ENCODE measurements at places on chromosomes 2 and 18. TPM values are rescaled to one million over a fixed set of nuclear protein-coding genes. Genes with fewer than 3 reads are reported as not detected.

GRCh38 chr2:44965684-44966083 lies 24.2 kb downstream of the SIX3 start:
- no peak overlapping the region for H3K4me3 ChIP-seq
- no peak for DNase-seq
- H3K27me3 ChIP-seq, result peaks cover 22% of the 10 kb centered on the region
- H3K27ac ChIP-seq, result no peak overlapping the region
- H3K36me3 ChIP-seq, result no peaks in the 10 kb centered on the region

GRCh38 chr18:56756966-56757365 lies 105.8 kb downstream of the WDR7 start:
- DNase-seq, result no peak
- H3K4me1 ChIP-seq, result no peaks in the 10 kb centered on the region
- no peak overlapping the region for H3K4me3 ChIP-seq
- no peaks in the 10 kb centered on the region for H3K27me3 ChIP-seq
- no peak overlapping the region for H3K27ac ChIP-seq

DNA sequence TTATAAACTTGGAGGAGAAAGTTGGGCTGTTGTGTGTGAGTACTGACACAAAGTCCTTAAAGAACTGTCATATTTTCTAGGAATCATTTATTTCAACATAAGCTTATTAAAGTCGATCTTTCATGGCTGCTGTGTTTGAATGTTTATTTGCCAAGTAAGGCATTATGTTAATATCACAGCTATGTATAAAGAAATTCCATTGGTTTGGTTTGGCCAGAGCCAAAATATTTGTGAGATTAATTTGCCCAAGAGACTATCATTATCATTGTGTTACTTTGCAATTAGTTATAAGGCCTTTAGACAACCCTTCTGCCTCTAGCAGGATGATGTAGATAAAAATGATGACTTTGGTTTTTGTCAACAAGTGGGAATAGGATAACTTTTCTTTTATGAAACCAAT lies 240.6 kb upstream of the NT5C1B start:
- no peak overlapping the region for H3K4me3 ChIP-seq
- H3K27me3 ChIP-seq, result no peaks in the 10 kb centered on the region
- H3K27ac ChIP-seq, result no peak overlapping the region
- no peaks in the 10 kb centered on the region for H3K4me1 ChIP-seq
- H3K36me3 ChIP-seq, result no peaks in the 10 kb centered on the region

- no peak overlapping the region for H3K4me3 ChIP-seq
- no peaks in the 10 kb centered on the region for H3K4me1 ChIP-seq
- no peaks in the 10 kb centered on the region for H3K27me3 ChIP-seq
- H3K36me3 ChIP-seq, result peaks cover 41% of the 10 kb centered on the region
- no peak for DNase-seq
Measured at GRCh38 chr2:58215429-58215828, 25.7 kb downstream of the FANCL start.

DNA sequence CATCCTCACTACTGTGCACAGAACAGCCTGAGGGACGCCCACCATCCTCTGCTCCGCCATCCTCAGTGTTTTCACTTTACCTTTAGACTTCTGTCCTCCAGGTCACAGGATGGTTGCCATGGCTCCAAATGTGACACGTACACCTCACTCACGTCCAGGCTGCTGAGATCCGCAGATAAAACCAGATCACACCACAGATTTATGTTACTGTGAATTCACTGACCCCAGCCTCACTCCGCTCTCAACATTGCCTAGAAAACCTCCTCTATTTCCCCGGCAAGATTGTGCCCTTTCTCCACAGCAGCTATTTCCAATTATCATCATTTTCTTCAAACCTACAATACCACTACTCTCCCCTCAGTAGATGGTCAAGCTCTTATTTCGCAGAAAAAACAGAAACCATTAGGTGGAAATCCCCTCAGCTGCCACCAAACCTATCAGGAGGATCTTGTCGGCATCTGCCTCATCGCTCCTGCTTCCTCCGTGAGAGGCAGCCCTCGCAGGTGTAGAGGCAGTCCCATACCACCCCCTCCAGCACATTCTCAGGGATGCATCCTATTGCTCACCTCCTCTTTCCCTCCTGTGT lies 49.8 kb upstream of the SLC1A4 start:
- H3K36me3 ChIP-seq, result no peaks in the 10 kb centered on the region
- H3K4me3 ChIP-seq, result no peak overlapping the region
- H3K4me1 ChIP-seq, result peaks cover 5% of the 10 kb centered on the region
- DNase-seq, result no peak

- no peak for DNase-seq
- no peak overlapping the region for H3K4me3 ChIP-seq
- H3K4me1 ChIP-seq, result no peaks in the 10 kb centered on the region
- H3K27me3 ChIP-seq, result no peaks in the 10 kb centered on the region
- H3K27ac ChIP-seq, result no peak overlapping the region
Measured at GRCh38 chr2:151459358-151459757, 49.7 kb downstream of the RIF1 start.

GRCh38 chr2:204018717-204019116 lies 82.2 kb downstream of the ICOS start:
- H3K27ac ChIP-seq, result peak overlapping the region; percentile 70
- no peaks in the 10 kb centered on the region for H3K27me3 ChIP-seq
- no peak overlapping the region for H3K4me3 ChIP-seq
- no peak for DNase-seq

GRCh38 chr2:222038067-222038802 lies 260.6 kb downstream of the PAX3 start:
- peaks cover 9% of the 10 kb centered on the region for H3K27me3 ChIP-seq
- H3K4me3 ChIP-seq, result no peak overlapping the region
- DNase-seq, result no peak
- no peaks in the 10 kb centered on the region for H3K4me1 ChIP-seq
- no peak overlapping the region for H3K27ac ChIP-seq
- no peaks in the 10 kb centered on the region for H3K36me3 ChIP-seq

DNA sequence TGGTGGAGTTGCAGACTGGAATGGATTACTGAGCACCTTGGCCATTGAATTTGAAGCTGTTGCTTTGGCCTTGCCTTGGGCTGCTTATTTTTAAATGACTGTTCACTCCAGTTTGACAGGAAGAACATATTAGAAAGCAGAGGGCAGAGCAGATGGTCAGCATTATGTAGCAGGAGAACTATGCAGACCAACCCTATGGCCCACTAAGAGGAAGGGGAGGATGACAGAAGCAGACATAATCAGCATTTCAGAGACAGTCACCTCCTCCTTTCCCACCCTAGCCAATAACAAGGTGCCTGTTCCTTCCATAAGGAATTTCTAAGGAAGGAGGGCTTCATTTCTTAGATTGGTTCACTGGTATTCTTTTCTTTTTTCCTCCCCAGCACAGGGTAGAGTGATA lies 2.4 kb downstream of the CHRNA1 start:
- no peak overlapping the region for H3K27ac ChIP-seq
- no peaks in the 10 kb centered on the region for H3K27me3 ChIP-seq
- no peak for DNase-seq

- H3K4me3 ChIP-seq, result no peak overlapping the region
- no peaks in the 10 kb centered on the region for H3K4me1 ChIP-seq
- no peak overlapping the region for H3K27ac ChIP-seq
- H3K36me3 ChIP-seq, result peaks cover 3% of the 10 kb centered on the region
- H3K27me3 ChIP-seq, result no peaks in the 10 kb centered on the region
Measured at GRCh38 chr2:99786636-99787390, 297.0 kb upstream of the REV1 start.

DNA sequence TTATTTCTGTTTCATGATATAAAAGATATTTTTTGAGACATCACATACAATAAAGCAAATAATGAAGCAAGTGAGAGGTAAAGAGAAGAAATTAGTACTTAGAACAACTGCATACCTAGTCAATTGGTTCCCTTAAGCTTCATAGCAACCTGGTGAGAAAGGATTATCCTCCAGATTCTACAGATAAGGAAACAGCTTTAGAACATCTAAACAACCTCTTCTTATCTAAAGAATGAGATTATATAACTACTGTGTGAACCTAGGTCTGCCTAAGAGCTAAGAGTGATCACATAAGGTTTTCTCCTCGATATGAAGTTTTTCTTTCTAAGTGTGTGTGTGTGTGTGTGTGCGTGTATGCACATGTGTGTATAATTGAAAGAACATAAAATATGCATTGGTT lies 265.1 kb downstream of the NOL4 start:
- DNase-seq, result no peak
- no peaks in the 10 kb centered on the region for H3K4me1 ChIP-seq

DNA sequence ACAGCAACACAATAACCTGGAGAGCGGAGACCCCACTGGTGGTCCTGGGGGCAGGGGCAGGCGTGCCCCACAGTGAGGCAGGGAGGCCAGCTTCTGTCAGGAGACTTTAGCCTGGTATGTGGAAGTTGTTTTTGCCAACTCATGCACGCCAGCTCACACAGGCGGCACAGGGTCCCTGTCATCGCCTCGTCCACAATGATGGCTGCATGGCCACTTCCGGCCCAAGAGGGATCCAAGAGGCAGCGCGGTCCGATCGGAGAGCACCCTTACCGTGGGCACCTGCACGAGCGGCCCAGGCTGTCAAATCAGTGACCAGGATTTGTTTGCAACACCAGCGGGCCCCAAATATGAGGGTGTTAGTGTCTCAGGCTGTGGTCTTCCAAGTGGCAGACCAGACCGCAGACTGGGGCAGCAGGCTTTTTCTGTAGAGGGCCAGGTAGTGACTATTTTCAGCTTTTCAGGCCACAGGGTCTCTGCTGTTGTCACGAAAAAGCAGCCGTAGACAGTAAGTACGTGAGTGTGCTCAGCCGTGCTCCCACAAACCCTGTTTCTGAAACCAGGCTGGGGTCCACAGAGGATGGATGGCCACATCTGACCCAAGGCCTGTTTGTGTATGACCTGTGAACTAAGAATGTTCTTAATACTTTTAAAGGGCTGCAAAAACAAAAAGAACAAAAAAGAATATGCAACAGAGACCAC lies 21.2 kb downstream of the SNED1 start:
- no peaks in the 10 kb centered on the region for H3K27me3 ChIP-seq
- no peaks in the 10 kb centered on the region for H3K36me3 ChIP-seq
- H3K27ac ChIP-seq, result no peak overlapping the region
- DNase-seq, result no peak

DNA sequence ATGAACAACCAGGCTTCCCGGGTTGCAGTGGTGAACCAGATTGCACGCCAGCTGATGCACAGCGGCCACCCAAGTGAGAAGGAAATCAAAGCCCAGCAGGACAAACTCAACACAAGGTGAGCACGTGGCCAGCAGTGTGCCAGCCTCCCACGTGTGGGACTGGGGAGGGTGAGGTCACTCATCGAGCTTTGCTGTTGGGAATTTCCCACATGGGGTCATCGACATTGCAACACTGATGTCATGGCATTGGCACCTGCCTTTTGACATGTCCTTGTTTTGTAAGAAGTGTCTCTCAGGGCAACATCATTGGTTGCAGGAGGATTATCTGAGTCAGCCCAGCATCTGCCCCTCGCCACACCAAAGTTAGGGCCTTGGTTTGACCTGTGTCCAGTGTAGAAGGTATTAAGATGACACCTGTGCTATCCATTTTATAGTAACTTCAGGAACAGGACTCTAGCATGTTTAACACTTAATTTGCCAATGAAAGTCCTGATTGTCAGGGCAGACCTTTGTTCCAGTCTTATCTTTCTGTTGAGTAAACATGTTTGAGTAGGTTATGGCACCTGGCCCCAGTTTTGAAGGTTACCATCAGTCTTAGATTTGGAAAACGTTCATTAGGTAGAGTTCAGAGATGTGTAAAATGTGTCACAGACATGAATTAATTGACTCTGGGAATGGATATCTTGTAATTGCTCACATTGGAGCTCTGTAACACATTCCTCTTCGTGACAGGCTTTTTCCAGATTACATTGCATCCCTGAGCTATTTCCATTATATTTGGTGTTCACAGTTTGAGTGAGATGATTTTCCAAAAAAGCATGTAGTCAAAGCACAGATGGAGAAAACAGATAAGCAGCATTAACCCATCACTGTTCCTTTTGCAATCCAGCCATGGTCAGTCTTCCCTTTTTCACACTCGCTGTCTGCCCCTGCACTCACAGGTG lies 93.3 kb upstream of the EML6 start:
- DNase-seq, result peak; percentile 42
- H3K4me1 ChIP-seq, result peaks cover 26% of the 10 kb centered on the region
- H3K4me3 ChIP-seq, result no peak overlapping the region
- H3K27me3 ChIP-seq, result no peaks in the 10 kb centered on the region
- H3K27ac ChIP-seq, result peak overlapping the region; percentile 53
- H3K36me3 ChIP-seq, result peaks cover 57% of the 10 kb centered on the region

- no peaks in the 10 kb centered on the region for H3K4me1 ChIP-seq
- no peak overlapping the region for H3K27ac ChIP-seq
- no peaks in the 10 kb centered on the region for H3K36me3 ChIP-seq
- no peak overlapping the region for H3K4me3 ChIP-seq
- DNase-seq, result no peak
Measured at GRCh38 chr2:12980817-12981216, 264.1 kb downstream of the TRIB2 start.

GRCh38 chr2:113672326-113672932 lies 45.4 kb downstream of the RABL2A start:
- no peak overlapping the region for H3K27ac ChIP-seq
- no peaks in the 10 kb centered on the region for H3K36me3 ChIP-seq
- no peaks in the 10 kb centered on the region for H3K4me1 ChIP-seq
- H3K4me3 ChIP-seq, result no peak overlapping the region

GRCh38 chr18:57273194-57273593 lies 79.2 kb upstream of the ST8SIA3 start:
- H3K4me1 ChIP-seq, result no peaks in the 10 kb centered on the region
- H3K4me3 ChIP-seq, result no peak overlapping the region
- no peak overlapping the region for H3K27ac ChIP-seq
- peaks cover 12% of the 10 kb centered on the region for H3K27me3 ChIP-seq
- H3K36me3 ChIP-seq, result no peaks in the 10 kb centered on the region

GRCh38 chr2:209974576-209974975 lies 27.9 kb upstream of the RPE start:
- no peak overlapping the region for H3K27ac ChIP-seq
- H3K4me3 ChIP-seq, result no peak overlapping the region
- no peak for DNase-seq

- no peak for DNase-seq
- no peaks in the 10 kb centered on the region for H3K36me3 ChIP-seq
- peaks cover 4% of the 10 kb centered on the region for H3K27me3 ChIP-seq
- H3K27ac ChIP-seq, result no peak overlapping the region
- no peaks in the 10 kb centered on the region for H3K4me1 ChIP-seq
- no peak overlapping the region for H3K4me3 ChIP-seq
Measured at GRCh38 chr2:38233231-38233983, 143.7 kb downstream of the ATL2 start.

- no peaks in the 10 kb centered on the region for H3K36me3 ChIP-seq
- H3K4me1 ChIP-seq, result no peaks in the 10 kb centered on the region
- no peak overlapping the region for H3K27ac ChIP-seq
- H3K27me3 ChIP-seq, result peaks cover 3% of the 10 kb centered on the region
- no peak overlapping the region for H3K4me3 ChIP-seq
Measured at GRCh38 chr2:133342286-133343017, 225.8 kb downstream of the NCKAP5 start.

GRCh38 chr2:16104315-16104948 lies 164.1 kb downstream of the MYCN start:
- no peaks in the 10 kb centered on the region for H3K4me1 ChIP-seq
- no peak for DNase-seq
- H3K27ac ChIP-seq, result no peak overlapping the region
- H3K4me3 ChIP-seq, result no peak overlapping the region
- no peaks in the 10 kb centered on the region for H3K36me3 ChIP-seq

The NLRC4 gene
- total RNA-seq, result not detected

The ACVR1C gene
- 3.5 TPM for total RNA-seq

The NEB gene
- total RNA-seq, result 0.22 TPM

The DARS1 gene
- 161 TPM for total RNA-seq

The NEU2 gene
- total RNA-seq, result not detected

The GAREM2 gene
- total RNA-seq, result 1.1 TPM

The MARCHF4 gene
- not detected for total RNA-seq
